ENCODE measurements at places on chromosomes 7 and 10. TPM values are rescaled to one million over a fixed set of nuclear protein-coding genes. Genes with fewer than 3 reads are reported as not detected.

Gene OPALIN
- total RNA-seq: not detected

Gene EXOC6
- 41.6 TPM for total RNA-seq

GRCh38 chr10:128714644-128715415, 588.6 kb upstream of the MKI67 start:
- no peak for DNase-seq

DNA sequence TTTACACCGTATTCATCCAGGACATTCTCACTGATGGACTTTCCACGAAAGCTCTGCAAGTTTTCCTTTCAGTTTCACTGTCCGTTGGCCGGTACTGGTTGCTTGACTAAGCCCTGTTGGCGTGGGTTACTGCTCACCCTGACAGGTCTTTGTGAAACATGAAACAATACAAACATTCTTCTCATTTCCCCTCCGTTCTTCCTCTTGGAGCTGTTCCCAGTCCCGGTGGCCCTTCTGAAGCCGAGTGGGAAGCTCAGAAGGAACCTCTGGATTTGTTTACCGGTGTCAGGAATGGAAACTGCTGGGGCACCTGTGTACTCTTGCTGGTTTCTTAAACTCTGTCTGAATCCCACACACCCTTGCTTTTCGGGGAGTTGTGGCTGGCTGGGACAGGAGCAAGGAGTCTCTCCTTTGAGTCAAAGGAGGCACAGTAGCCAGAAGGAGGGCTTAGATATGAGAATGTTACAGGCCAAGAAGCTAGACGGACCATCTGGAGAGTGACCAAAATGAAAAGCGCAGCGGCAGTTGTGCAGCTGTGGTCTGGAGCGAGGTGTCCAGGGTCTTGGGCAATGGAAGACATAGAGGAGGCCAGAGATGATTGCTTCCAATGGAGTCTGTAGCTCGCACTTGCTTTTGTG, 45.7 kb downstream of the LYZL2 start:
- DNase-seq: peak; percentile 82

DNA sequence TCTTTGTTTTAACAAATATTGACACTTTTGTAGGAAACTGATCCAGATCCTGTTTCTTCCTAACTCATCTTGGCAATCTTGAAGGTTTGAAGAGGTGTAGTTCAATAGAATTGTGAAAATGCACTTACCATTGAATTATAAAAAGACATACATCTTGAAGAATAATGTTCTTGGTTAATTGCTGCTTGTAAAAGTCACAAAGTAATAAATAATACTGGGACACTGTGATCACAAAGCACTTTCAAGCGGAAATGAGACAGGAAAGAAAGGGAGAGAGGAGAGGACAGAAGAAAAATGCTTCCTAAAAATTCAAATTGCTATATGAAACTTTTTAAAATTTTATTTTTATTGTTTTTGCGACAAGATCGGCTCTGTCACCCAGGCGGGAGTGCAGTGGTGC, 15.2 kb upstream of the NFE2L3 start:
- no peak for DNase-seq

GRCh38 chr10:116708391-116708821, 34.0 kb downstream of the HSPA12A start:
- no peak for DNase-seq

GRCh38 chr10:100621360-100622205, 85.8 kb downstream of the HIF1AN start:
- DNase-seq: no peak

Measured in adrenal gland (tissue), 19 donors.